ENCODE measurements at places on chromosomes 6 and 20.

DNA sequence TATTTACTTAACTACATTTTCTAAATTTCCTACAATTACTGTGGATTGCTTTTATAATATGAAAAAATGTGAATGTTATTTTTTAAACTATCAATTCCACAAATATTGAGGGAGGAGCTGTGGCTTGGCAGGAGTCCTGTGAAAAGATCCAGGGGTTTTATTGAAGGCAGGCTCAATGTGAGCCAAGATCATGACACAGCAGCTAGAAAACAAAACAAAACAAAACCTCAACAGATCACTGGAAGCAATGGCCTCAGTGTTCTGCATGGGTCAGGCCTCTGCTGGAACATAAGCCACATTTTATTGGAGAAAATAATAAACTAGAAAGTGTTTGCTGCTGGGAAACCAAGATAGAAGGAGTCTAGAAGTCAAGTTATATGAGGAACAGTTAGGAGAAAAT, 19.4 kb upstream of the RCAN2 start:
- no peak for DNase-seq

- no peak for DNase-seq
Measured at GRCh38 chr20:10758446-10758845, 84.6 kb upstream of the JAG1 start.

- no peak for DNase-seq
Measured at GRCh38 chr20:5070570-5070969, 49.2 kb downstream of the PCNA start.

DNA sequence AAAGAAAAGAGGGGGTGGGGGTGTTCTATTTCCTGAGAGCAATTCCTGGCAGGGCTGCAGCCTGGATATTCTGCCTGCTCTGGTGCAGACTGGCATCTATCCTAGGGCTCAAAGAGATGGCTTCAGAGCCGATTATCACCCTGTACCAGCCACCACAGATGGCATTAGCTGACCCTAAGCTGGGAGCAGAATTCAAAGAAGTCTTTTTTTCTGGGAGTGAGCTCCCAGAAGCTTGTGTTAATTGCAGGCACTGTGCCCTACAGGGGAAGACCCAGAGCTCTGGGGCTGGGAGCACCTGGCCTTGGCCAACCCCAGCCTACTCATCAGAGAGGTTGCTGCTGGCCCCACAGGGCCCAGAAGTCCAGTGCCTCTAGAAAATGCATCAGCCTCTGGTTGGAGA, 85.9 kb downstream of the PXDC1 start:
- DNase-seq = no peak

GRCh38 chr6:170112583-170112860, 178.4 kb downstream of the DLL1 start:
- DNase-seq = no peak

- no peak for DNase-seq
Measured at GRCh38 chr6:77133031-77133430, 330.3 kb downstream of the HTR1B start.

GRCh38 chr20:51385646-51386530, 156.6 kb downstream of the NFATC2 start:
- no peak for DNase-seq

DNA sequence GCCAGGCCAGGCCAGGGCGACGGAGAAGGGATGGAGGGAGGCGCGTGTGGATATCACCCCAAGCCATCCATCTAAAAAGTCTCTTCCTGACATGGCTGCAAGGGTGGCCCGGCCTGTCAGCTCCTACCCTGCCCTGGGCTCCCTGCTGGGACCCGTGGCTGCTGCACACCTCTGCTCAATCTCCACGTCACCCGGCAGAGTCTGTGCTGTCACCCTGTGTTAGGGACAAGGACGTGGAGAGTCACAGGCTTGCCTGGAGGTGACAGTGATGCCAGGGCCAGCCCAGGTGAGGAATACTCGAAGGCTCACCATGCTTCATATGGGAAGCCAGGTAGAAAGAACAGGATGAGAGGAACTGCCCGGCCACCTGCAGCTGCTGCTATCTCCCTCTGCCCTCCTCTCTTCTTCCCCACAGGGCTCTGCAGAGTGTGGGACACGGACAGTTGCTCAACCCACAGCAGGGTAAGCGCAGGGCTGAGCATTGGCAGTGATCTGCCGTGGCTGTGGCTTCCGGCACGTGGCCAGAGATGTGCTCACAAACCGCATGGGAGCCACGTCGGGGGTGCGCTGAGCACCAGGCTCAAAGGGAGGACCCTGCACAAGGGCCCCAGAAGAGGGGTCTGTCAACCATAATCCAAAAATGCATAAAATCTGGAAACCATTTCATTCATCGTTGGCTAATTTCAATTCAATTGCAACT, 214.3 kb downstream of the DLL1 start:
- DNase-seq = no peak

DNA sequence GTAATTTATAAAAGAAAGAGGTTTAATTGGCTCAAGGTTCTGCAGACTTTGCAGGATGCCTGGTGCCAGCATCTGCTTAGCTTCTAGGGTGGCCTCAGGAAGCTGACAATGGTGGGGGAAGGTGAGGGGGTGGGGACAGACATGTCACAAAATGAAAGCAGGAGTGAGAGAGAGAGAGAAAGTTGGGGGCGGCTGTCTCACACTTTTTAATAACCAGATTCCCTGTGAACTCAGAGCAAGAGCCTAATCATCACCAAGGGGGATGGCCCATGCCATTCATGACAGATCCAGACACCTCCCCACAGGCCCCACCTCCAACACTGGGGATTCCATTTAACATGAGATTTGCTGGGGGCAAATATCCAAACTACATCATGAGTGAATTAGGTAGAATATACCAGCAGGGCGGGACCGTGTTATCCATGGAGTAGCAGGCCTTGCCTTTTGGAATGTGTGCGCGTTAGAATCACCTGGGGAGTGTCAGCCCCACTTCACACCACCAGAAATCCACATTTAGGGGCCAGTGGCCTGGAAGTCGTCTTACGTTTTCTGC, 258.8 kb downstream of the CDH4 start:
- no peak for DNase-seq

DNA sequence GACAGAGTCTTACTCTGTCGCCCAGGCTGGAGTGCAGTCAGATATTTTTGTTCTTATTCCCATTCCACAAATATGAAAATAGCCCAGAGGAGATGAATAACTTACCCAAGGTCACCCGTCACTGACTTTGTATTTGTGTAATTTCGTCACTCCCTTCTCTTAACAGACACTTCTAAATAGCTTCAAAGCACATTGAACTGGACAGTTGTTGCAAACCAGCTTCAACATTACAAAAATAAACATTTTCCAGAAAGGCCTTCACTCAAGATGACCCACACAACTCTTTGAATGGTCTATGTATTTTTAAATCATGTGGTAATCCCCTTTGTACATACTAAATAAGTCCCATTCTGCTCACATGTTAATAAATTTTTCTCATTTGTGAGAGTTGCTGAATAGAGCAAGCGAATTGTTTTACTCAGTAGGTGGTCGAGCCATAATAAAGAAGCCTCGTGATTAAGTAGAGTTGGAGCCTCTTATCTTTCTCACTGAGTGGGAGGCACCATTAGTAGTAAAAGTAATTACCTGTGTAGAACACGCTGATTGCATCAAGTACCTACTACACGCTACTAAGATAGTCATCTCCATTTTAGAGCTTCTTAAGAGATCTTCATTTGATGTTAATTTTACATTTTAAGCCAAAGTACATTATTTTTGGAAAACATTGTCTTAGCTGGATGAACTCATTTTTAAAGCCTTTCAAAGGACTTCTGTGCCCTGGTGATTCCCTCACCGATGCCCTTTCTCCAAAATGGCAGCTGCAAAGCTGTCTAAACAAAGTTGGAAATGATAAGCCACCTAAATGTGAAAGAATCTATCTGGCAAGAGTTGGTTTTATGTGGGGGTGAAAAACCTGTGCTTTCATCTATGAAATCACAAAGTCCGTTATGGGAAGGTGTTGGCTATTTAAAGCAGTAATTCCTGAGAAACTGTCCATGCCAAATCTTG, 110.0 kb downstream of the TSHZ2 start:
- DNase-seq = no peak

GRCh38 chr6:135183002-135183531, 2.0 kb downstream of the MYB start:
- peak; percentile 44 for DNase-seq

- DNase-seq = no peak
Measured at GRCh38 chr20:2298701-2299100, 2.9 kb downstream of the TGM3 start.

GRCh38 chr6:108437821-108438220, 122.9 kb upstream of the FOXO3 start:
- DNase-seq = no peak

DNA sequence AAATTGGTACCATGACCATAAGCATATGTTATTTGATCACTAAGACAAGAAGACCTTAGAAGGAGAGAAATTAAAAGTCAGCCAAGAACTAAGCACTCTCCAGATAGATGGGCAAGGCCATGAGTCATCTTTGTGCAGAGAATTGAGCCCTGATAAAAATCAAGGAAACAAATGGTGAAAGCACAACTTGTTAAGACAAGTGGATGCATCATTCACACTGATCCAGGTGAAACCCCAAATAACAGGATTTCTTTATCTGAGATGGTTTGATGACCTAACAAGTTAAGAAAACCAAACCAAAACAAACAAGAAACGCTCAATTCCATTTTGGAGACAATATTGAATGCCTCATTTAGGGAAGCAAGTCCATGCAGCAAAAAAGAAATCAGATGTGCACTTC, 121.6 kb downstream of the ADAT2 start:
- DNase-seq = no peak

GRCh38 chr20:14696937-14697336, 359.5 kb upstream of the FLRT3 start:
- no peak for DNase-seq

DNA sequence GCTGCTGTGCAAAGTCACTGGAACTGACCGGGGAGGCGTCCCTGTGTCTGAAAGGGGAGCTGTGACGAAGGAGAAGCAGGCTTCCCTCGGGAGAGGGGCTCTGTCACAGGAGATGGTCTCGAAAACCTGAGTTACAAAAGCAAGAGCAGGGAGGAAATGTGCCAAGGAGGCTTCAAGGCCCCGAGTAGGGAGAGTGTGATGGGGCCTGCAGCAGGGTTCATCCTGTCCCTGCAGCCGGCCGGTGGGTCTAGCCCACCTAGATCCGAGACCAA, 16.7 kb downstream of the DYNLT1 start:
- DNase-seq = no peak

DNA sequence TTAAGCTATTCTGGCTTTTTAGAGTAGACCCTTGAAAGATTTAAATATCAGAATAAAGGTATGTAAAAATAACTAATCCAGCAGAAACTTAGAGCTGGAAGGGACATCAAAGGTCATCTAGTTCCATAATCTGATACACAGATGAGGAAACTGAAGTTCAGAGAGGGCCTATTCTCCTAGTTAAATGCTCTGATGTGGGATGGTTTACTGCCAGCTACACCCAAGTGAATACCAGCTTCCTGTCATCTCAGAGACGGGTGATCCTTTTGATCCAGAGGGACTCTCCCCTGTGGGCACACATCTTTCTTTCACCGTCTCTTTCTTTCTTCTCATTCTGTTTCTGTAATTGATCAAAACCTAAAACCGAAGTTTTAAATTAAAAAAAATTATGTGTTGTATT, 94.1 kb downstream of the MAN1A1 start:
- DNase-seq = no peak
